ENCODE measurements at places on chromosomes 4 and X. TPM values are rescaled to one million over a fixed set of nuclear protein-coding genes. Genes with fewer than 3 reads are reported as not detected.

DNA sequence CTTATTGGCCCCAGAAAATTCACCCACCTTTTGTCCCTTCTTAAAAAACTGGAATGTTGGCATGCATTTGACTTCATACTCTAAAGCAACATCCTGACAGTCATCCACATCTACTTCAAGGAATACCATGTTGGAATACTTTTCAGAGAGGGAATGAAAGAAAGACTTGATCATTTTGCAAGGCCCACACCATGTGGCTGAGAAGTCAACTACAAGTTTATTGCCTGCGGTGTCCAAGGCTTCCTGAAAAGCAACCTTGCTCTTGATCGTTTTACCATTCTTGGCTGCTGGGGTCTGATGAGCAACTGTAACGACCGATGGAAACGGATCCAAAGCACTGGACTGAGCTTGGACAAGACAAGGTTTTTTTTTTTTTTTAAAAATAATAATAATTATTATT, 9.3 kb downstream of the SEPTIN11 start:
- H3K27ac ChIP-seq: no peak overlapping the region
- no peaks in the 10 kb centered on the region for H3K27me3 ChIP-seq
- DNase-seq: no peak
- H3K4me1 ChIP-seq: peaks cover 26% of the 10 kb centered on the region
- H3K4me3 ChIP-seq: no peak overlapping the region

PABPC1L2B gene
- not detected for total RNA-seq

GRCh38 chrX:97849951-97850350, 966.2 kb downstream of the RPA4 start:
- no peaks in the 10 kb centered on the region for H3K27me3 ChIP-seq
- H3K27ac ChIP-seq: no peak overlapping the region
- no peak overlapping the region for H3K4me3 ChIP-seq
- no peaks in the 10 kb centered on the region for H3K4me1 ChIP-seq

DNA sequence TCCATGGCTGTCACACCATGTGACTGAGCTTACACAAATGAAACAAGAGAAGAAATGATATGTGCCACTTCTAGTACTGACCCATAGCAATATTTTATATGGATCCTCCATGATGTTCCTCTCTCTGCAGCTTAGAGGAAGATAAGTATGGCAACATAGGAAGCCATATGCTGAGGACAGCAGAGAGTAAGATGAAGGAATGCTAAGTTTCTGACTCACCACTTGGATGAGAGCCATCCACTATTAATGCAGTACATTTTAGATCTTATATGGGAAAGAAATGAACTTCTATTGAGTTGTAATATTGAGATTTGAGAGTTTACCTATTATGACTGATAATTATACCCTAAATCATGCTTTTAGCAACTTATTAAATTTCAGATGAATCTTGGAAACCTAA, 386.9 kb upstream of the MAOA start:
- DNase-seq: no peak
- H3K4me3 ChIP-seq: no peak overlapping the region
- no peaks in the 10 kb centered on the region for H3K4me1 ChIP-seq

SASH3 gene
- total RNA-seq: not detected

DNA sequence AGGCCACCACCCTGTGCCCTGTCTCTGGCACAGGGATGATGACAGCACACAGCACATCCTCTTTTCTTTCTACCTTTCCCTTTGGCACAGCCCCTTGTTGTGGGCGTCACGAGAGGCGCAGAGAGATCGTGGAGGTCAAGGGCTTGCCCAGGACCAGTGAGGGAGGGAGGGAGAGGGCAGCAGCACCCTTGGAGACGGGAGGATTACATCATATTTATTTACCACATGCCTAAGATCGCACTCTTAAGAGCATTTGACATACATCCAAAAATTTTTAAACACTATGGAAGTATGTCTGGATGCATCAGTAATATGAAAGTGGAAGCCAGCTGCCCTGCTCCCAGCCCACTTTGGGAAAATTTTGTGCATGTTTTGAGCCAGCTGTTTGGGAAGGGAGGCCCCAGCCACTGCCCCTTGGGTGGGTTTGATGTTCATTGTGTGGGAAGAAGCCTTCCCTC, 12.7 kb downstream of the WFS1 start:
- DNase-seq: no peak
- H3K4me3 ChIP-seq: no peak overlapping the region
- no peaks in the 10 kb centered on the region for H3K36me3 ChIP-seq
- no peaks in the 10 kb centered on the region for H3K4me1 ChIP-seq

DNASE1L1 gene
- 28.8 TPM for total RNA-seq

DNA sequence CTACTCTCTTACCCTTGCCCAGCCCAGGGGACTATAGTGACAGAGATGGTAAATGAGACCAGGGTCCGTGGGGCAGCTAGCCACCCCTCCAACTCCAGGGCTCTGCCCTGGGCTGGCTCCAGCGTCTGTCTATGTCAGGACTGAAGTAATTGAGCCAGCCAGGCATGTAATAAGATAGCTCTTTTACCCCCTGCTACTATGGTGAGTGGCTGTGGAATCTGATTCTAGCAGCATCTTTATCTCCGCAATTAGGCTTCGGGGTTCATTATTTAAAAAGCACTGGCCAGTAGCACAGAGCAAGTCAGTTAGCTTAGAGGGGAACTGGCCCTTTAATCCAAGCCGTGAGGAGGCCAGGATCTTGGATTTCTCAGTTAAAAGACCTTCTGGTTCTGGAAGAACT, 123.3 kb upstream of the RAI2 start:
- H3K4me1 ChIP-seq: no peaks in the 10 kb centered on the region
- DNase-seq: no peak
- H3K27ac ChIP-seq: no peak overlapping the region
- peaks cover 85% of the 10 kb centered on the region for H3K27me3 ChIP-seq

- H3K36me3 ChIP-seq: no peaks in the 10 kb centered on the region
- no peak for DNase-seq
- no peaks in the 10 kb centered on the region for H3K27me3 ChIP-seq
- no peak overlapping the region for H3K4me3 ChIP-seq
These were observed 208.7 kb downstream of the CHIC2 start for GRCh38 chr4:53855581-53856250.

- H3K36me3 ChIP-seq: no peaks in the 10 kb centered on the region
- H3K27ac ChIP-seq: no peak overlapping the region
- DNase-seq: no peak
- H3K4me3 ChIP-seq: no peak overlapping the region
- H3K4me1 ChIP-seq: no peaks in the 10 kb centered on the region
These were observed 126.5 kb downstream of the KIT start for GRCh38 chr4:54784161-54784671.

DNA sequence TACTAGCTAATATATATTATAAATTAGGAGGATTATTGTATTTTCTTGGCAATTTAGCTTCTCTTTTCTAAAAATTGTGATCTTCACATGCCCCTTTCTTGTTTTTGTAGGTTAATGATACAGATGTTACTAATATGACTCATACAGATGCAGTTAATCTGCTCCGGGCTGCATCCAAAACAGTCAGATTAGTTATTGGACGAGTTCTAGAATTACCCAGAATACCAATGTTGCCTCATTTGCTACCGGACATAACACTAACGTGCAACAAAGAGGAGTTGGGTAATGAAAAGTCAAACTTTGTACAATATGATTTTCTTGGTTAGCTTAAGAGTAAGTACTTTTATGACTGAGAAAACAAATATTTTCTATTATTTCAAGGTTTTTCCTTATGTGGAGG, 74.1 kb downstream of the SLC10A6 start:
- H3K36me3 ChIP-seq: no peaks in the 10 kb centered on the region
- H3K27me3 ChIP-seq: no peaks in the 10 kb centered on the region
- H3K27ac ChIP-seq: no peak overlapping the region
- no peak for DNase-seq
